ENCODE measurements at places on chromosomes 7 and 10.
A peak's percentile ranks its signal among the peaks of the same experiment; 100 is the strongest.

- H3K27me3 ChIP-seq: no peaks in the 10 kb centered on the region
- H3K4me3 ChIP-seq: no peak overlapping the region
- H3K4me1 ChIP-seq: no peaks in the 10 kb centered on the region
- no peak overlapping the region for H3K27ac ChIP-seq
- DNase-seq: no peak
- no peaks in the 10 kb centered on the region for H3K36me3 ChIP-seq
These were observed 283.8 kb upstream of the C7orf33 start for GRCh38 chr7:148306759-148307158.

- no peaks in the 10 kb centered on the region for H3K36me3 ChIP-seq
- no peak for DNase-seq
- no peaks in the 10 kb centered on the region for H3K27me3 ChIP-seq
- peaks cover 7% of the 10 kb centered on the region for H3K4me1 ChIP-seq
- H3K27ac ChIP-seq: peak overlapping the region; percentile 69
These were observed 612 bp downstream of the SNX8 start for GRCh38 chr7:2313450-2314208.

DNA sequence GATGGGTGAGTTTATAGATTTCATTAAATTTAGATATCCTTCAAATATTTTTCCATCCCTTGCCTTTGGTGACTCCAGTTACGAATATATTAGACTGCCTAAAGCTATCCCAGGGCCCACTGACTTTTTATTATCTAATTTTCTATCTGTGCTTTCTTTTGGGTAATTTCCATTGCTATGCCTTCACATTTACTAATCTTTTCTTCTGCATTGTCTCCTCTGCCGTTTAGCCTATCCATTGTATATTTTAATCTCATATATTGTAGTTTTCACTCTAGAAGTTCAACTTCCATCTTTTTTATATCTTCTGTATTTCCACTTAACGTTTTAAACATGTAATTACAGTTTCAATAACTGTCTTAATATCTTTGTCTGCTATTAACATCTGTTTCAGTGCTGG, 78.6 kb upstream of the HDAC9 start:
- H3K4me3 ChIP-seq: no peak overlapping the region
- no peak overlapping the region for H3K27ac ChIP-seq
- H3K27me3 ChIP-seq: no peaks in the 10 kb centered on the region
- H3K36me3 ChIP-seq: no peaks in the 10 kb centered on the region
- no peaks in the 10 kb centered on the region for H3K4me1 ChIP-seq

DNA sequence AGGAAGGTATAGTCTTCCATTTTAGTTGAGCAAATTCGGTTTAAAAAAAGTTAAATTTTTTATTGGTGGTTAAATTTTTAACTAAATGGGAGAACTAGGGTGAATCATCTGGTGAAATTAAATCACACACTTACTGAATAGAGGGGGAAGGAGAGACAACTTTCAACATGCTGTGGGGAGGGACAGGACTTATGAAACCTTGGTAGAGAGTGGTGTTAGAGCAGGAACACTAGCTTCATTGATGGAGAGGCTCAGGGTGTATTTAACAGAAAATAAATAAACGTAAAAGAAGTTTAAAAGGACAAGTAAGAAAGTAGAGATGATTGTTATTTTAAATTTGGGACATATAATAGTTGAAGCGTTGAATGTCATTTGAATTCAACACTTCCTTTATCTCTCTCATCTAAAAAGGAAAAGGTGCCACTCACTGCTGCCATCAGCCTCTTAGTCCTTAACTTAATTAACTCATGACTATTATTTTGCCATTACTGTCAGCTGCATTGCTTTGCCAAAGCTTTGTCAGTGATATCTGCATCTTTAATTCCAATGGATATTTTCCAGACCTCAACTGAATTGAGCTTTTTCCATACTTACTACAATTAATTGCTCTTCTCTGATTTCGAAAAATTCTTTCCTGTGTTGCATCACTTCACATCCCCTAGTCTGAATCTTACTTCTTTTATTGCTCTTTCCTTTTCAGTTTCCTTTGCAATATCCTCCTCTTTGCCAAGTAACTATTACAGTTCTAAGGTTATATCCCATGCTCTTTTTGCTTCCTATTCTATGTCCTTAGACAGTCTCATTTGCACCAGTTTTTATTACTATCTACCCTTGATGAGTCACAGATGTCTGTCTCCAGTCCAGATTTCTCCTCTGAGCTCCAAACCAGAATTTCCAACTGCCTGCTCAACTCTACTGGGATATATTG, 71.7 kb downstream of the GNAT3 start:
- no peaks in the 10 kb centered on the region for H3K27me3 ChIP-seq
- no peak overlapping the region for H3K4me3 ChIP-seq
- H3K4me1 ChIP-seq: no peaks in the 10 kb centered on the region
- H3K36me3 ChIP-seq: no peaks in the 10 kb centered on the region

DNA sequence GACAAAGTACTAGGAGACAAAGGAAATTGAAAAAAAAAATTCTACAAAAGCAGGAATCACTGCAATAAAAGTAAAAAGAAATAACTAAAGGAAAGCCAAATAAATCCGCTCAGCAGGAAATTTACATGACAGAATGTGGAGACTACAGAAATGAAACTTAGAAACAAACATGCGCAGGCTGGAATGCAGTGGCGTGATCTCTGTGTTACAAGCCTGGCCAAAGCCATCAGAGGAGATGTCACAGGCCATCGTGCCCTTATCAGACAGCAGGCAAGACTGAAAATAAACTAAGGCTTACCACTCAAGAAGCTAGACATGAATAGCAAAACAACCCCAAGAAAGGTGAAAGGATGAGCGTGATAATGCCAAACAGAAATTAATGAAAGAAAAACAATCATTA, 6.3 kb upstream of the CAMK2B start:
- H3K4me3 ChIP-seq: no peak overlapping the region
- H3K36me3 ChIP-seq: no peaks in the 10 kb centered on the region
- no peak overlapping the region for H3K27ac ChIP-seq
- H3K4me1 ChIP-seq: no peaks in the 10 kb centered on the region
- H3K27me3 ChIP-seq: no peaks in the 10 kb centered on the region

- H3K36me3 ChIP-seq: no peaks in the 10 kb centered on the region
- DNase-seq: no peak
- no peak overlapping the region for H3K4me3 ChIP-seq
- no peaks in the 10 kb centered on the region for H3K27me3 ChIP-seq
- H3K27ac ChIP-seq: no peak overlapping the region
- no peaks in the 10 kb centered on the region for H3K4me1 ChIP-seq
These were observed 49.4 kb downstream of the TEX36 start for GRCh38 chr10:125633517-125633999.

- peak overlapping the region; percentile 53 for H3K4me3 ChIP-seq
- H3K4me1 ChIP-seq: peaks cover 3% of the 10 kb centered on the region
- DNase-seq: peak; percentile 90
These were observed 30.8 kb upstream of the AP5Z1 start for GRCh38 chr7:4744391-4745264.

DNA sequence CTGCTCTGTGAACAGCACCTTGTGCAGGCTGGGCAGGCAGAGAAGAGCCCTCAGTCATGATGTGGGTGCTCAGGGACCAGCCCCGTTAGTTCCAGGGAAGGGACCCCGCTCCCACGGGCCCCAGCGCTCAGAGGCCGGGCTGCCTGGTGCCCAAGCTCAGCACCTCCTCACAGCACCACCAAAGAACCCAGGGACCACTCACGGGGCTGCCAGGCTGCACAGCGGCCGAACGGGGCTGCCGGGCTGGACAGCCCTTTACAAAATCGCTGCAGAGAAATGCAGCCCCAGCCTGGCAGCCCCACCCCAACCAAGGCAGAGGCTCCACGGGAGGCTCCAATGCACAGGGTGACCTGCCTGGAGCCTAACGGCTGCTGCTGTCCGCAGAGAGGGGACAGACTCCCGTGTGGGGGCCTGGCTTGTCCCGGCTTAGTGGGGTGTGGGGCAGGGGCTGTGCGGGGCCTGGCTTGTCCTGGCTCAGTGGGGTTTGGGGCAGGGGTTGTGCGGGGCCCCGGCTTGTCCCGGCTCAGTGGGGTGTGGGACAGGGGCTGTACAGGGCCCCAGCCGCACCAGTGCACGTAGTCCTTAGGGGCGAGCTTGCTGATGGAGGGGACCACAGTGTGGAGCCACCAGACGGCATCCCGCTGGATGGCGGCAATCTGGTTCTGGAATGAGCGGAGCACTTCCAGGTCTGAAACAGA, 9.2 kb downstream of the INTS1 start:
- H3K4me1 ChIP-seq: no peaks in the 10 kb centered on the region
- no peaks in the 10 kb centered on the region for H3K27me3 ChIP-seq
- no peak for DNase-seq

DNA sequence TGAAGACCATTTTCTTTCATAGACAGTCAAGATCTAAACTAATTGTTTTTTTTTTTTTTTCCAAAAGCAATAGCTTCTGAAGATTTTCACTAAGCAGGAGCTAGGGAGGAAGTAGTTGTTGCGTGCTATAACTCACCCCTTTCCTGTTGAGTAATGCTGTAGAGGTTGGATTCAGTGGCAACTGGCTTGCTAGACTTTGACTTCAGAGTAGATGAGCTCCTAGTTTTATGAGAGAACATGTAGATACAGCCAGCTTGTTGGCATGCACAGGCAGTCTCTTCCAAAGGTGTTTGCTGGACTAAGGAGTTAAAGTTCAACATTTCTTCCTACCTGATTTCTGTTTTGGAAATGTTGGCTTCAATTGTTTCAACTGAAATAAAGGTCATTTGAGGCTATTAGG, 66.2 kb upstream of the MXI1 start:
- peaks cover 17% of the 10 kb centered on the region for H3K4me1 ChIP-seq
- H3K4me3 ChIP-seq: no peak overlapping the region
- no peak overlapping the region for H3K27ac ChIP-seq
- no peaks in the 10 kb centered on the region for H3K36me3 ChIP-seq

- no peaks in the 10 kb centered on the region for H3K27me3 ChIP-seq
- H3K27ac ChIP-seq: no peak overlapping the region
- H3K4me3 ChIP-seq: peak overlapping the region; percentile 95
- DNase-seq: no peak
These were observed 1.5 kb downstream of the IRF5 start for GRCh38 chr7:128939075-128939860.

GRCh38 chr7:12715372-12716133, 28.1 kb downstream of the ARL4A start:
- peak; percentile 18 for DNase-seq
- H3K27ac ChIP-seq: peak overlapping the region; percentile 38
- no peaks in the 10 kb centered on the region for H3K36me3 ChIP-seq
- H3K4me3 ChIP-seq: peak overlapping the region; percentile 11
- H3K27me3 ChIP-seq: no peaks in the 10 kb centered on the region

- no peak overlapping the region for H3K4me3 ChIP-seq
- no peak for DNase-seq
- no peaks in the 10 kb centered on the region for H3K27me3 ChIP-seq
- no peaks in the 10 kb centered on the region for H3K4me1 ChIP-seq
- H3K27ac ChIP-seq: no peak overlapping the region
These were observed 119.1 kb downstream of the FRMD4A start for GRCh38 chr10:14211610-14212009.

DNA sequence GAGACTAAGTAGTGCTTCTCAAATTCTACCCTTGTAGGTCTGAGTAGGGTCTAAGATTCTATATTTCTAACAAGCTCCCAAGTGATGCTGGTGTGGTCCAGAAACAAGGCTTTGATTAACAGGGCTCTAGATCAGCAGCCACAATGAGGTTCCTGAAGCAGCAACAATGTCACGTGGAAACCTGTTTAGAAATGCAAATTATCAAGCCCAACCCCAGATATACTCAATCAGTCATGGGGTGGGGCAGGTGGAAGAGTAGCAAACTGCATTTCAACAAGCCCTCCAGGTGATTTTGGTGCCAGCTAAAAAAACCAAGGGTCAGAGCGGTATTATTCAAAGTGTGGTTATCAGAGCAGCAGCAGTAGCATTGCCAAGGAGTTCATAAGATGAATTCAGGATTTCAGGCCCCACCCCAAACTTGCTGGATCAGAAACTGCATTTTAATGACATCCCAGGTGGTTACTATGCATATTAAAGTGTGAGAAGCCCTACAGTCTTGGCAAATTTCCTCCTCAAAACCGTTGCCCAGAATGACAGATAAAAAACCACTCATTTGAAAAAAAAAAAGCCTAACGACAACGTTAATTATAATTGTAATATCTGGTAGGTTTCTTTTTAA, 199.2 kb downstream of the AHR start:
- DNase-seq: no peak
- H3K36me3 ChIP-seq: no peaks in the 10 kb centered on the region
- no peak overlapping the region for H3K4me3 ChIP-seq
- no peaks in the 10 kb centered on the region for H3K27me3 ChIP-seq

DNA sequence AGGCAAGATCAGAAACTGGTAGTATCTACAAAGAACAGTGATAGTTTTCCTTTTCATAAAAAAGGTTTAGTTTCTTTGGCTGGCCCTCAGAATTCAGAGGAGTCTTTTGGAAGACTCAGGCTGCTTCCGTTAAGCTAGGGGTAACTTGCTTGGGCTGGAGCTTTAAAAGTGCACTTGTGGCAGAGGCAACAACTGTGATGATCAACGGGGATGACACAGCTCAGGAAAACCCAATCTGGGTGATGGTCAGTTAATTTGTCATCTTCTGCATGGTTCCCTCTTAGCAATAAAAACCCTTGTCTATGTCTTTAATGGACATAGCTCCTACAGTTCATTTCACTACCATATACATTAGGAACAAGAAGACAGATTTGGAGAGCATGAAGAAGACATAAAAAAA, 46.7 kb downstream of the SGMS1 start:
- peaks cover 8% of the 10 kb centered on the region for H3K4me1 ChIP-seq
- no peaks in the 10 kb centered on the region for H3K36me3 ChIP-seq
- no peak overlapping the region for H3K4me3 ChIP-seq
- peak overlapping the region; percentile 26 for H3K27ac ChIP-seq
- no peak for DNase-seq
- no peaks in the 10 kb centered on the region for H3K27me3 ChIP-seq

- no peak overlapping the region for H3K27ac ChIP-seq
- no peaks in the 10 kb centered on the region for H3K4me1 ChIP-seq
- peaks cover 27% of the 10 kb centered on the region for H3K36me3 ChIP-seq
- DNase-seq: no peak
- no peak overlapping the region for H3K4me3 ChIP-seq
- no peaks in the 10 kb centered on the region for H3K27me3 ChIP-seq
These were observed 97.9 kb downstream of the ANKIB1 start for GRCh38 chr7:92343714-92344113.

- peaks cover 16% of the 10 kb centered on the region for H3K36me3 ChIP-seq
- no peak for DNase-seq
- no peak overlapping the region for H3K4me3 ChIP-seq
- no peak overlapping the region for H3K27ac ChIP-seq
- no peaks in the 10 kb centered on the region for H3K4me1 ChIP-seq
These were observed 51.4 kb upstream of the NFKB2 start for GRCh38 chr10:102344067-102344466.

Data from ascending aorta (tissue), 2 donors.